ENCODE measurements at places on chromosomes 5 and 9. TPM values are rescaled to one million over a fixed set of nuclear protein-coding genes. Genes with fewer than 3 reads are reported as not detected.

The CCNJL gene
- total RNA-seq = 5.3 TPM

The DDX4 gene
- total RNA-seq = not detected

The F2R gene
- total RNA-seq = 5.4 TPM

The GRXCR2 gene
- total RNA-seq = not detected

The GABBR2 gene
- under 0.01 TPM for total RNA-seq

The WNT8A gene
- not detected for total RNA-seq

The STING1 gene
- 22.1 TPM for total RNA-seq

DNA sequence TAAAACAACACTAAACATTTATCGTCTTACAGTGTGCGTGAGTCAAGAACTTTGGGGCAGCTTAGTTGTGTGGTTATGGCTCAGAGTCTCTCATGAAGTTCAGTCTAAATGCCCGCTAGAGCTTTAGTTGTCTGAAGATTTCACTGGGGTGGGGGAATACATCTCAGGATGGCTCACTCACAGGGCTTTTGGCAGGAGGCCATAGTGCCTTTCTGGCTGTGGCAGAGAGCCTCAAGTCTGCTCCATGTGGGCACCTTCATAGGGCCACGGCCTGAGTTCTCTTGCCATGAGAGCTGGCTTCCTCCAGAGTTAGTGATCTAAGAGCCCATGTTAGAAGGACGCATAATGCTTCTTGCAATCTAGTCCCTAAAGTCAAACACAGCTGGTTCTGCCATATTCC lies 258.8 kb upstream of the NUDT12 start:
- H3K27ac ChIP-seq = no peak overlapping the region
- no peak for DNase-seq
- H3K4me1 ChIP-seq = no peaks in the 10 kb centered on the region
- H3K36me3 ChIP-seq = no peaks in the 10 kb centered on the region
- no peak overlapping the region for H3K4me3 ChIP-seq
- H3K27me3 ChIP-seq = no peaks in the 10 kb centered on the region

DNA sequence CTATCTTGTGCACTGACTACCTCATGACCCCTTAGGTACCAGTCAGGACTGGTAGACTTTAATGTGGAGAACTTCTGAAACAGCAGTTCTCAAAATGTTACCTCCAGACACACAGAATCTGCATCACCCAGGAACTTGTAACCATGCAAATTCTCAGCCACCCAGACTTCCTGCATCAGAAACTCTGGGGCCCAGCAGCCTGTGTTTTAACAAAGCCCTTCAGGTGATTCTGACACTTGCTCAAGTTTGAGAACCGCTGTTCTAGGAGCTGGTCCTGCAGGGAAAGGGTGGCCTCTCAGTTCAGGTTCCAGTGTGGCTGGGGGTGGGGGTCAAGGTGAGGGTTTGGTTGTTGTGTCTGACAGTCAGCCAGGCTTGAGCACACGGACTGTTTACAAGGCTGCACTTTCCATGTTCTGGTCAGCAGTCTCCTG lies 28.4 kb downstream of the ZFP62 start:
- H3K4me1 ChIP-seq = peaks cover 27% of the 10 kb centered on the region
- H3K27ac ChIP-seq = no peak overlapping the region
- no peaks in the 10 kb centered on the region for H3K27me3 ChIP-seq
- H3K4me3 ChIP-seq = peak overlapping the region; percentile 83
- H3K36me3 ChIP-seq = peaks cover 43% of the 10 kb centered on the region
- no peak for DNase-seq

DNA sequence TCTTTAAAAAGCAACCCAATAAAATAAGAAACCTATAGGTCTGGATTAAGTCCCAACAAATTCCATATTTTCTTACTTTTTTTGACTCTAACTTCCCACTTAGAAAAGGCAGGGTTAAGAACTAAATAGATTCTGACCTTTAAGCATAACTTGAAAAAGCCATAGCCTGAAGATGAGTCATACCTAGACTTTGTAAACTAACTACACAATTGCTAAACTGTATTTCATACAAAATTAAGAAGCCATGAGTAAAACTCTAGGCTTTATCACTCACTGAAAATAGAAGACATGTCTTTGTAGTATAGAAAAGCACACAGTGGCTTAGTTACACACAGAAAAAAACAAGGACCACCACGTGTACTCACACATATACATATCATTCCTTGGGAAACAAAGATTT lies 51.5 kb downstream of the MLLT3 start:
- H3K27ac ChIP-seq = peak overlapping the region; percentile 48
- no peaks in the 10 kb centered on the region for H3K36me3 ChIP-seq
- no peak for DNase-seq
- H3K27me3 ChIP-seq = no peaks in the 10 kb centered on the region
- H3K4me1 ChIP-seq = peaks cover 37% of the 10 kb centered on the region

DNA sequence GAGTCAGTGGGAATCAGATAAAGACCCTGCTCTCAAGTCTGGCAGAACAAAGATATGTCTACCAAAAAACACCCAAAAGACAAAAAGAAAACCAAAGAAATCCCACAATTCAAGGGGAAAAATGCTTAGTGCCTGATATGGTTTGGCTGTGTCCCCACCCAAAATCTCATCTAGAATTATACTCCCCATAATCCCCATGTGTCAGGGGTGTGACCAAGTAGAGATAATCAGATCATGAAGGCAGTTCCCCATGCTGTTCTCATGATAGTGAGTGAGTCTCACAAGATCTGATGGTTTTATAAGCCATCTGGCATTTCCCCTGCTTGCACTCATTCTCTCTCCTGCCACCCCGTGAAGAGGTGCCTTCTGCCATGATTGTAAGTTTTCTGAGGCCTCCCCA lies 13.4 kb downstream of the FBXO10 start:
- DNase-seq = no peak
- H3K27me3 ChIP-seq = no peaks in the 10 kb centered on the region
- no peaks in the 10 kb centered on the region for H3K36me3 ChIP-seq
- H3K4me1 ChIP-seq = no peaks in the 10 kb centered on the region
- no peak overlapping the region for H3K27ac ChIP-seq
- H3K4me3 ChIP-seq = no peak overlapping the region

GRCh38 chr5:25850581-25850980 lies 1187.8 kb downstream of the CDH9 start:
- no peaks in the 10 kb centered on the region for H3K27me3 ChIP-seq
- H3K27ac ChIP-seq = no peak overlapping the region
- H3K4me3 ChIP-seq = no peak overlapping the region
- H3K36me3 ChIP-seq = no peaks in the 10 kb centered on the region

- H3K4me3 ChIP-seq = no peak overlapping the region
- no peaks in the 10 kb centered on the region for H3K36me3 ChIP-seq
- no peak overlapping the region for H3K27ac ChIP-seq
- no peaks in the 10 kb centered on the region for H3K4me1 ChIP-seq
- no peak for DNase-seq
- no peaks in the 10 kb centered on the region for H3K27me3 ChIP-seq
These were observed 17.4 kb downstream of the KIF24 start for GRCh38 chr9:34311499-34312185.

GRCh38 chr5:139848508-139849100 lies 53.0 kb downstream of the PSD2 start:
- peak overlapping the region; percentile 56 for H3K27ac ChIP-seq
- peaks cover 13% of the 10 kb centered on the region for H3K36me3 ChIP-seq

DNA sequence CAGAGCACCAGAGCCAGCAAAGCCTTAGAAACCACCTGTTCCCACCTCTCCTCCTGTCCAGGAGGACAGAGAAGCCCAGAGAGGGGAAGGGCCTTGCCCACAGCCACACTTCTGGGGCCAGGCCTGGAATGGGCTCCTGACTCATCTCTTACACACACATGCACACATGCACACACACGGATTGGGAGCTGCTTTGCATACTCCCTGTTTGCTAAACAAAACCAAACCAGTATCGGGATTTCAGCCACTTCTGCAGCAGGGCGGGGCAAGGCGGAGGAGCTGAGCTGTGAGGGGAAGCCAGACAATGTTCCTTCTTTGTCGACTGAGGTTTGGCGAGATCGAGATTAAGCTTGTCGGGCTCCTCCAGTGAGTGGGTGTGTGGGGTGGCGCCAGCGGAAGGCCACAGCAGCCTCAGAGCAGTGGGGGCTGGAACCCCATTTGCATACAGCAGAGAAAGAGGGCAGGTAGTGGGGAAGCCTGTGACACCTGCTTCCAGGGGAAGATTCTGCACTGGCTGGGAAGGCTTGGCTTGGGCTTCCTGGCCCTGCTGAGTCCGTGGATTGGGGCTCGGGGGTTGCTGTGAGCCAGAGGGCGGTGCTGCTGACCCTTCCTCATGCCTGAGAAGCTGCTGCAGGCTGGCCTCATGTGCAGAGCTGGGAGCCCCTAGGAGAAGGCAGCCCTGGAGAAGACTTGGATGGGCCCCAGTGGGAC lies 16.1 kb downstream of the GFI1B start:
- peaks cover 62% of the 10 kb centered on the region for H3K27me3 ChIP-seq
- H3K4me1 ChIP-seq = no peaks in the 10 kb centered on the region
- H3K27ac ChIP-seq = no peak overlapping the region
- no peak for DNase-seq
- no peaks in the 10 kb centered on the region for H3K36me3 ChIP-seq

- DNase-seq = peak; percentile 69
- no peaks in the 10 kb centered on the region for H3K27me3 ChIP-seq
- no peak overlapping the region for H3K4me3 ChIP-seq
- no peaks in the 10 kb centered on the region for H3K36me3 ChIP-seq
- no peaks in the 10 kb centered on the region for H3K4me1 ChIP-seq
- H3K27ac ChIP-seq = no peak overlapping the region
These were observed 153.5 kb upstream of the STK32A start for GRCh38 chr5:147081311-147081764.

- H3K4me1 ChIP-seq = no peaks in the 10 kb centered on the region
- H3K27ac ChIP-seq = no peak overlapping the region
- H3K27me3 ChIP-seq = no peaks in the 10 kb centered on the region
- no peak for DNase-seq
These were observed 139.4 kb downstream of the GADD45G start for GRCh38 chr9:89744255-89744648.

GRCh38 chr9:107711542-107711941 lies 222.0 kb upstream of the KLF4 start:
- H3K27me3 ChIP-seq = no peaks in the 10 kb centered on the region
- DNase-seq = no peak
- H3K36me3 ChIP-seq = no peaks in the 10 kb centered on the region
- H3K4me3 ChIP-seq = no peak overlapping the region
- no peak overlapping the region for H3K27ac ChIP-seq
- no peaks in the 10 kb centered on the region for H3K4me1 ChIP-seq

Data from sigmoid colon (tissue), 7 donors.